GM19239 (cell line): ENCODE measurements at places on chromosomes 4 and X.
A peak's percentile ranks its signal among the peaks of the same experiment; 100 is the strongest.

DNA sequence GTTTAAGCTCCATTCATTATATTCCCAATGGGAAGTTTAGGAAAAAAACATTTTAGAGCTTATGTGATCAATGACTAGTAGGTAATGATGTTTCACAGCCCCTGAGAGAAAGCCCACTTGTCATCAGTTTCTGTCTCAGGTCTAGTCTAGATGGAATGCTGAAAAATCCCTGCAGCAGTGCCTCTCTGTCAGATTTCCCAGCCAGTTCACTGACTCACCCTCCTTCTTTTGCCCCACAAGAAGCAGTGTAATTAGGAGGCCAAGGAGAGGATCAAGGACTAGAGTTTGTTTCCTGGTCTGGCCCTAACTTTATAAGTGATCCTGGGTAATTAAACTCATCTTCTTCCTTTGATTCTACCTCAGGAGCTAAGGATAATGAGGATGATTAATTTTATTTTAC lies 118.7 kb upstream of the ANXA3 start:
- no peak for DNase-seq

DNA sequence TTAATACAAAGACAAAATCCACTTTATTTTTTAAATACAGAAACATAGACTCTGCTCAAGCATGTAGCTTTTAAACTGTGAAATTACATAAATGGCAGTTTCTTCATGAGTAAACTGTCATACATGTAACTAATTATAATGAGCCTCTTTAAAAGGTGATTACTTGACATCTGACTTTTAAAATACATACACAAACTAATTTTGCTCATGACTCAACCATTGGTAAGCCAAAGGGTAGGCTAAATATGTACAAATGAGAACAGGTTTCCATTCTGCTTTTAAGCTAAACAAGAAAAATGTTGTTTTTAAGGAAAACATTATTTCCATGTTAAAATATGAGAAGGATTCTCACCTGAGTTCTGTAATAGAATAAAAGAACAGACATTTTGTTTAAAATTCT lies 27.9 kb downstream of the CAMK2D start:
- no peak for DNase-seq

DNA sequence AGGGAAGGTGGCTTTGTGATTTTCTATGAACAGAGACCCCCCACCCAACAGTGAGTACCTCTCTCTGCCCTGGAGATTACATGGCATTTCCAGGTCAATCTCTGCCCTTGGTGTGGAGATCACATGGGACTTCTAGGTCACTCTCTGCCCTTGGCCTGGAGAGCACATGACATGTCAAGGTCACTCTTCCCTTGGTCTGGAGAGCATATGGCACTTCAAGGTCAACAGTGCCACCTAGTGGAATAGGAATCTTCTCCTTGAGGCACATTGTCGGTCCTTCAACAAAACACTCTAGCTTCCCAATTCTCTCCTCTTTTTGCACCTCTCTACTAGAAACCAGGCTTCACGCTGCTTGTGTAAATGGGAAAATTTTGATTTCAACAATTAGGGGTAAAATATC lies 66.2 kb upstream of the TACR3 start:
- DNase-seq, result peak; percentile 3

- DNase-seq, result no peak
These were observed 82.0 kb downstream of the DCTD start for GRCh38 chr4:182835006-182835740.

GRCh38 chrX:153490217-153490930 lies 4.4 kb upstream of the BGN start:
- no peak for DNase-seq

DNA sequence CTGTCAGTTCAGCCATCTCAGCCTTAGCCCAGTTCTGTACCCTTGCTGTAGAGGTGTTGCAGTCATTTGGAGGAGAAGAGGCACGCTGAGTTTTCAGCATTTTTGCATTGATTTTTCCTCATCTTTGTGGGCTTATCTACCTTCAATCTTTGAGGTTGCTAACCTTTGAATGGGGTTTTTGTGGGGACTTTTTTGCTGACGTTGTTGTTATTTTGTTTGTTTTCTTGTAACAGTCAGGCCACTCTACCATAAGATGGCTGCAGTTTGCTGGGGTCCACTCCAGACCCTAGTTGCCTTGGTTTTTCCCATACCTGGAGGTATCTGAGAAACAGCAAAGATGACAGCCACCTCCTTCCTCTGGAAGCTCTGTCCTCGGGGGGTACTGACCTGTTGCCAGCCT lies 22.8 kb upstream of the TMEM271 start:
- DNase-seq, result no peak

- DNase-seq, result no peak
These were observed 34.8 kb upstream of the TMSB15B start for GRCh38 chrX:103927633-103928032.

DNA sequence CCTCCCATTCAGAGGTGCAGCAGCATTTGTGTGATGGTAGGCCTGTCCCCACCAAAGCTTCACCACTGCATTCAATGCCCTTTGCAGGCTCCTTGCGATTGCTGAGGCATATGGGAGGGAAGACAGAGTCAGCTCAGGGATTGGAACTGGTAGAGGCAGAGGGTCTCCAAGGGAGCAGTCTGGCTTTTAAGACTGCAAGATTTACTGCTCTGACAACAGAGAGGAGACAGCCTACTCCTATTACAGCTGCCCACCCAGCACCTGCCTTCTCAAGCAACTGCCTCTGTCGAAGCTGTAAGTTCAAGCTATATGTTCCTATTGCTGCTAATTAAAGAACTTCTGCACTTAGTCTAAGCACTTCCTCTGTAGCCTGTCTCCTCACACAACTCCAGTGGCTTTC lies 481.8 kb downstream of the FGF13 start:
- no peak for DNase-seq
